ENCODE measurements at places on chromosomes 5 and 9.

DNA sequence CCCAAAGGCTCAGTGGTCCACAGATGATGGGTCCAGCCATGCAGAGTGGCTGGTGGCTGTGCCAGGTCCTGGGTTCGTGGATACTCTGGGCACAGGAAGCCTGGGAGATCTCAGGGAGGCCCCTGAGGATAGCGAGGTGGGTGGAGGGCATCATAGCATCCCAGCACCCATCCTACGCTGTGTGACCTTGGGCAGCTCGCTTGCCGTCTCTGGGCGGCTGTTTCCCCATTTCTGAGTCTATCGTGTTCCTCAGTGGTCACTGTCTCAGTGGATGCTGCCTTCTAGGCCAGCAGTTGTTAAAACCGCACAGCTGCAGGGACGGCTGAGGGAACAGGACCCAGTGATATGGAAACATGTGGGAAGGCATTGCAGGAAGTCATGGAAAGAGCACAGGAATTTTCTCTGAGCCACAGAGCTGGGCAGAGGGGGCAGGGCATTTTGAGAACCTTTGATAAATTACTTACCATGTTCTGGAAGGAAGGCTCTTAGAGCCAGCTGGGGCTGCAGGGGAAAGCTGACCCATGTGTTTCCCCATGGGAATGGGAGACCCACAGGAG, 86.4 kb upstream of the COL5A1 start:
- no peak for DNase-seq

- DNase-seq = no peak
Observed at GRCh38 chr5:56346741-56347535, 113.8 kb upstream of the ANKRD55 start.

DNA sequence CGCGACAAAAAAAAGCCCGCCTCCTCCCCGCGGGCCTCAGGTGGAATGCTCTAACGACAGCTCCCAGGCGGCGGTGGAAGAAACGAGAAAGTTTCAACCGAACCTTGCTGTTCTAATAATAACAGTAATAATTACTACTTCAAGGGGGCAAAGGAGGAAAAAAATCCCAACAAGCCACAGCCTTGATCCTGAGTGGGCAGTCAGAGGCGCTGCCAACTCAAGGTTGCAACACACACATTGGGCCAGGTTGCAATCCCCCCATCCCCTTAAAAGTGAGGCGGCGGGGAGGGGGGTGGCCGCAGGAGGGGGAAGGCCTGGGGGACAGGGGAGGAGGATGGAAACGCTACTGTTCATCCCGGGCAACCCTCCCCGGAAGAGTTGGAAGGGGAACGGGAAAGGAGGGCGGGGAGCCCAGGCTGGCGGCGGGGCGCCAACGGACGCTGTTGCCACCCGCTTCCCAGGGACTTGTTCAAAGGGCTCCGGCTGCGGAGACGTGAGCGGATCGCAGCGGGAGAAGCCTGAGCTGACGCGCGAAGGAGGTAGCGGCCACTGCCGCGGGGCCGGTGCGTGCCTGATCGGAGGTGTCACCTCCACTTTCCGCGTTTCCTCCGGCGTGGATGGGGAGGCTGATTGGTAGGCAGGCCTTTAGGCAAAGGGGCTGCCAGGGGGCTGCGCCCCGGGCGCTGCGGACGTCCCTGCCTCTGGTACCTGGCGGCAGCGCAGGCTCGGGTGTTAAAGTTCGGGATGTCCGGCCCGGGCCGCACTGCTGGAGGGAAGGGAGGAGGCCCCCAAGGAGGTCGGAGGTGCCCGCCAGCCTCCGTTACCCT, 647 bp downstream of the SMARCA2 start:
- peak; percentile 29 for DNase-seq

- DNase-seq = no peak
Observed at GRCh38 chr5:102903074-102903871, 148.2 kb downstream of the PAM start.

DNA sequence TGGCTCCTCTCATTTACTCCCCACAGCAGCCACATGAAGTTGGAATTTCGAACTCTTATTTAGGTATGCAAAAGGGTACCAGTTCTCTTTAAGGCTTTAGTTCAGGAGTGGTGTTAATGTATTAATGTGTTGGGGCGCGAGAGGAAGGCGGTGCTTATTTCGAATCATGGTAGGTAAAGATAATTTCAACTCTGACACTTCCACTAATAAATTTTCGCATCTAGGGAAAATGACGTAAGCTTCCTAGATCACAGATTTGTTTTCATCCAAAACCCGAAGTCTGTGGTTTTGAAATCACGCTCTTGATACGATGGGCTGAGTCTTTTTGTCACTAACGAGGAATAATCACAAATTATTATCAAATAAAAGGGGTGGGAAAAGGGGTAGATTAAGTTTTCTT, 681 bp downstream of the PPWD1 start:
- DNase-seq = no peak

- DNase-seq = no peak
Observed at GRCh38 chr5:110932755-110933488, 138.6 kb upstream of the TSLP start.

DNA sequence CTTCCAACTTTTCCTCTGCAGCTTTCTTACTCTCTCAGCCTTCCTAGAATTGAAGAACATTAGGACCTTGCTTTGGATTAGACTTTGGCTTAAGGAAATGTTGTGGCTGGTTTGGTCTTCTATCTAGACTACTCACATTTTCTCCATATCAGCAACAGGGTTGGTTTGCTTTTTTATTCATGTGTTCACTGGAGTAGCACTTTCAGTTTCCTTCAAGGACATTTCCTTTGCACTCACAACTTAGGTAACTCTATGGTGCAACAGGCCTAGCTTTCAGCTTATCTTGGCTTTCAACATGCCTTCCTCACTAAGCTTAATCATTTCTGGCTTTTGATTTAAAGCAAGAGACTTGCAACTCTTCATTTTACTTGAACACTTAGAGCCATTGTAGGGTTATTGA, 153.1 kb downstream of the CCDC192 start:
- no peak for DNase-seq

DNA sequence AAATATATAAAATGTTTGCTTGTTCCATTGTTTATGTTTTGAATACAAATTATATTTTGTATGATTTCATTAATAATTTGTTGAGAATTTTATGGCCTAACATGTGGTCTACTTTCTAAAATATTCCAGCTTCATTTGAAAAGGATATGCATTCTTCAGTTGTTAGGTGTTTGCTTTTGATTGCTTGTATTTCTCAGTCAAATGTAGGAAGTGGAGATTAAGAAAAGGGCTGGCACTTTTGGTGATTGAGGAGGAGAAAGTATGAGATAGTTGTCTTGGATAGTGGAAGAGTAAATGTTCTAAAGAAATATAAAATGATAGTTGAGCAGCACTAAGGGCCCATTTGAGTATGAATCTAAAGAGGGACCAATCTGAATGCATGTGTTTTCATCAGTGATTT, 23.1 kb downstream of the JAK2 start:
- no peak for DNase-seq

DNA sequence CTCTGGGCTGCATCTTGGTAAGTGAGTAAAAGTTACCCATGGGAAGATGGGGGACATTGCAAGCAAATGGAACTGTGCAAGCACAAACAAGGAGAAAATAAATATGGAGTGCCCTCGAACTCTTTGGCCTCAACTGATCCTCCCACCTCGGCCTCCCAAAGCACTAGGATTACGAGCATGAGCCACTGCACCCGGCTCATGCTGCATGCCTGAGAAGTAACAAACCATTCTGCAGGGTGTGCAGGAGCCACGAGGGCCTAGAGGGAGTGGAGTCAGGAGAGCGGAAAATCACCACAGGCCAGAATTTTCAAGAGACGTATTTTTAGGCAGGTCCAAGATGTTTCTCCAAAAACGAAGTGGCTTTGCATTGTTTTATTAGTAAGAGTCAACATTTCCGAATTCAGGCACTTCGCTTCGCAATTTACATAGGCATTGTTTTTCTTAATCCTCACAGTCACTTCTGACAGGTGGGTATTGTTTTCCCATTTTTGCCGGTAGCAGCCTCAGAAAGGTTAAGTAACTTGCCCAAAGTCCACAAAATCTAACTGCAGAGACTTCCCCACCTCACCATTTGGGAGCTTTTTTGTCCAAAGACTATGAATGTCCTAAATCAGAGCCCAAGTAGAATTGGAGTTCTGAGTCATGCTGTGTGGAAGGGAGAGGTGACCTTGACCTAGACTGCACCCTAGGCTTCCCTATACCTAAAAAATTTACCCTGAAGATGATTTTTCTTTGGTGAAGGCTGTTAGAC, 230.2 kb downstream of the NR3C1 start:
- DNase-seq = no peak

DNA sequence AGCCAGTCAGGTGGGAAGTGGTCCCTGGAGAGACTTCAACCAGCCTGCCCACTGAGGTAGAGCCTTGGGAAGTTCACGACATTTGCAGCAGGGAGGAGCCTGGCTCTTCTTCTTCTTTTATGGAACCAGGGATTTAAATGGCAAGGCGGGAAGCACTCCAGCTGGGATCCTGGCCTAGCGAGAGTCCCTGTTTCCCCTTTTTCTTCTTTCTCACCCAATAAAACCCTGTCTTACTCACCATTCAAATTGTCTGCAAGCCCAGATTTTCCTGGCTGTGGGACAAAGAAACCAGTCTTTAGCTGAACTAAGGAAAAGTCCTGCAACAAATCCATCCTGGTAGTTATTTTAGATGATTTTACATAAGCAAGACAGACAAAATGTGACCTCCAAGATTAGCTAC, 503.7 kb downstream of the CDH10 start:
- no peak for DNase-seq

GRCh38 chr9:77374266-77374665, 196.9 kb downstream of the VPS13A start:
- no peak for DNase-seq

- no peak for DNase-seq
Observed at GRCh38 chr5:146441896-146442295, 5.2 kb upstream of the TCERG1 start.

GRCh38 chr5:177499842-177500241, 2.4 kb upstream of the PDLIM7 start:
- DNase-seq = no peak

GRCh38 chr9:110996436-110997220, 41.6 kb downstream of the LPAR1 start:
- no peak for DNase-seq

- no peak for DNase-seq
Observed at GRCh38 chr9:135230817-135231520, 143.5 kb downstream of the OLFM1 start.

- DNase-seq = no peak
Observed at GRCh38 chr5:90562341-90562740, 3.7 kb downstream of the ADGRV1 start.

DNA sequence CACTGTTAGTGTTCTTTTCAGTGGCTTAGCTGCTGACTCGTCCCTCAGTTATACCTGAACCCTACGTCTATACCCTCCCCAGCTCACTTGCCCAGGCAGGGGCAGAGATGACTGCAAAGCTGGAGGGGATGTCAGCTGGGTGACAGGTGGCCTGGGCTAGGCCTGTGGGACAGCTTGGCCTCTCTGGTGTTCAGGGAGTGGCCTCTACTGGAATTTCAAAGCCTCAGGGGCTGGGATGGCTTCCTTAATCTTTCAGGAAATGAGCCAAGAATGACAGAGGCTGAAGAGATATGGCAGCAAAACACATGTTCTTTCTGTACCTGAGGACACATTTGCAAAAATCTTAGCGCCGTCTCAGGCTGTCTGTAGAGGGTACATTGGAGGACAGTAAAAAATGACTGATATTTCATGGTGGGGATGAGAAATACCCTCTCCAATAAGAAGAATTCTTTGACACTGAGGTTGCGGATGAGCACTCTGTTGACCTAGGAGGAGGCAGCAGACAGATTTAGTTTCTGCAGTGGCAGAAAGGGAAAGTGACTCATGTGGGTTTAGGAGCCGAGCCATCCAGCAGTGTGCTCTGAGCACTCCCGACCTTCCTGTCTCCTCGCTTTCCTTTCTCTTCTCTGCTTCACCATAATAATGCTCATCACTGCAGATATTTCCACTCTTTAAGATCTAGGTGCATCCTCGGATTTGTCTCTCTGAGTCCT, 54.4 kb downstream of the ENTREP1 start:
- DNase-seq = no peak

DNA sequence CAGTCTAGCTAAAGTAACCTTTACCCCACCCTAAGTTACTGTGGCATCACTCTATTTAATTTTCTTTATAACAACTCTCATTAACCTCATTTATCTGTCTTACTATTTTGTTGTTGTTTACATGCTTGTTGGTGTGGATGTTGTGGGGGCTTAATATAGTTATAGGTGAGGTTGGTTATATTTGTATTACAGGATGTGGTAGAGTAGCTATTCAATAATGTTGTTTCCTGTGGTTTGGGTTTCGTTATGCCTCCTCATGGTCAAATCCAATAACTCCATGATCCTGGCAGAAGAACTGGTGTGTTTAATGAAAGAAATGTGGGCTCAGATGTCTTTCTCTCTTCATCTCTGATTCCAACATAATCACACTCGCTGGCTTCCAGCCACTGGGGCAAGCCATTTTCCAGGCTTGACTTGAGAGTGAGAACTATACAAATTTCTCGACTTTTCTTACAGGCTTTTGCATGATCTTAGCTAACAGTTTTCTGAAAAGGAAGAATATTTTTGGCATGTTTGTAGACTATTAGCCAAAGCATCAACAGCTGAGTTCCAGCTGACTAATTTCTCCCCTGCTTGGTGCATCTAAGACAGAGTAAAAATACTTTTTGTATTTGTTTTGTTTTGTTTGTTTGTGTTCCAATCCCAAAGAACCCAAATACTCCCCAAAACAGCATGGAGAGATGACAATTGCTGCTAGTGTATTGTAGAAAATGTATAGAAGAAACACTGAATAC, 303.7 kb upstream of the PAPPA start:
- no peak for DNase-seq

- DNase-seq = no peak
Observed at GRCh38 chr9:18921366-18922075, 111.5 kb downstream of the SAXO1 start.

DNA sequence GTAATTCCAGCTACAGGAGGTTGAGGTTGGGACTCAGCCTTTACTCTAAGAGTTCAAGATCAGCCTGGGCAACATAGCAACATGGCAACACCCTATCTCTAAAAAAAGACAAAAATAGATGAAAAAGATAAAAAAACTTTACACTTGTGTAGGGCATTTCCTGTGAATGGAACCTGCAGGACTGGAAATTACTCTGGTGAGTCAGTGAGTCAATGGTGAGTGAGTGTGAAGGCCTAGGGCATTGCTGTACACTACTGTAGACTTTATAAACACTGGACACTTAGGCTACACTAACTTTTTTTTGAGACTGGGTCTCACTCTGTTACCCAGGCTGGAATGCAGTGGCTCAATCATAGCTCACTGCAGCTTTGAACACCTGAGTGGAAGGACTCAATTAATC, 19.5 kb upstream of the ARSI start:
- no peak for DNase-seq

- DNase-seq = no peak
Observed at GRCh38 chr5:176542596-176543427, 5.6 kb upstream of the RNF44 start.

DNA sequence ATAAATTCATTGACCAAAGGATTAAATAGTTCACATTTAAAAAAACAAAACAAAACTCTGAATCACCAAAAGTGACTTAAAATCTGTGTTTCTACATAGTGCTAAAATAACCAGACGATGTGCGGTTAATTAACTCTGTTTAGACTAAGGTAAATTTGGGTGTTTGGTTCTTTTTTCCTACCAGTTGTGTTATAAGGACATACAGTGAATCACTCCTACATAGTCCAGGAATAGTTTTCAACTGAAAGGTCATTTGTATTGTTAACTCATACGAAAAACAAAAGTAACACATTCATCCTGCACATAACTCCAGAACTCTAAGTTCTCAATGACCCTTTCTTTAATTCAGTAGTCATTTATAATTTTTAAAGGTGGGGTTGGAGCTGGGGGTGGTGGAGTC, 203.7 kb downstream of the GLIS3 start:
- no peak for DNase-seq

GRCh38 chr5:137627706-137628105, 108.2 kb downstream of the KLHL3 start:
- no peak for DNase-seq

- DNase-seq = peak; percentile 70
Observed at GRCh38 chr9:126860077-126860756, at the start of gene ZBTB34. TSS of gene ZBTB34 (plus strand) at chr9:126860639. CDS start at chr9:126879400, 18,761 bp downstream.
